ENCODE measurements at places on chromosomes 3 and 15. TPM values are rescaled to one million over a fixed set of nuclear protein-coding genes. Genes with fewer than 3 reads are reported as not detected.

DNA sequence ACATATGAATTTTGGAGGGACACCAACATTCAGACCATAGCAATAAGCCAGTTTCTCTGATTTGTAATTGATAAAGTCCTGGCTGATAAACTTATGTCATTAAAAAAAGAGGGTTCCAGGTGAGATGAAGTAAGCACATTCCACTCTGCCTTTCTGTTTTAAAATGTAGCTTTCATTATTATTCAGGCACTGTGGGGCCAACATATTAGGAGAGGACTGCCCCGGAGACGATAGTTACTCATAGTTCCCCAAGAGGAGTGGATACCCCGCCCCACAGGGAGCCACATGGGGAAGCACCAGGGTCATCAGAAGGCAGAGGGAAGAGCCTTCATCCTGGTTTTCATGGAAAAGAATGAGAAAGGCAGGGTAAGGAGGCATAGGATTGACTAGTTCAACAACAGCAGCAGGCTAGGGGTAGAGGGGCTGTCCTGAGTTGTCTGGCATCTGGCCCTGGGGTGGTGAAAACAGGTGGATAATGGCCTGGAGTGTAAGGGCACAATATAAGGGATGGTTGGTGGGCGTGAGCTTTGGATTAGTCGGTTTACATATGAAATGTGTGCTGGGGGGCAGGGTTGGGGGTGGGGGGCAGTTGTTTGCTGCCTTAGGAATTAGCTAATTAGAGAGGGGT, 78.7 kb upstream of the PROK2 start:
- no peaks in the 10 kb centered on the region for H3K36me3 ChIP-seq
- peaks cover 9% of the 10 kb centered on the region for H3K4me1 ChIP-seq
- H3K27ac ChIP-seq = no peak overlapping the region

DNA sequence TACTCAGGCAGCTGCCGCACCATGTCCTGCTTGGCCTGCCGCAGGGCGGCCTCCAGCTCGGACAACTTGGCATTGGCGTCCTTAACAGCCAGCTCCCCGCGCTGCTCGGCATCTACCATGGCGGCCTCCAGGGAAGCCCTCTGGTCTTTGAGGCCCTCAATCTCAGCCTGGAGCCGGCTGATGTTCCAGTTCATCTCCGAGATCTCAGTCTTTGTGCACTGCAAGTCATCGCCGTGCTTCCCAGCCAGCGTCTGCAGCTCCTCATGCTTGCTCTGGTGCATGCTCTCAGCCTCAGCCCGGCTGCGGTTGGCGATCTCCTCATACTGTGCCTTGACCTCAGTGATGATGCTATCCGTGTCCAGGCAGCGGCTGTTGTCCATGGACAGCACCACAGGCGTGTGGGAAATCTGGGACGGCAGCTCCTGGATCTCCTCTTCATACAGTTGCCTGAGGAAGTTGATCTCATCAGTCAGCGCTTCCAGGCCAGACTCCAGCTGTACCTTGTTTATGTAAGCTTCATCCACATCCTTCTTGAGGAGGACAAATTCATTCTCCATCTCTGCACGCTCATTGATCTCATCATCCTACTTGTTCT, 15.5 kb upstream of the PSTPIP1 start:
- peaks cover 12% of the 10 kb centered on the region for H3K4me1 ChIP-seq
- no peak overlapping the region for H3K4me3 ChIP-seq
- H3K27me3 ChIP-seq = no peaks in the 10 kb centered on the region
- no peak for DNase-seq
- H3K36me3 ChIP-seq = no peaks in the 10 kb centered on the region

- no peak overlapping the region for H3K27ac ChIP-seq
- H3K36me3 ChIP-seq = peaks cover 17% of the 10 kb centered on the region
- DNase-seq = no peak
- H3K4me3 ChIP-seq = no peak overlapping the region
- H3K27me3 ChIP-seq = no peaks in the 10 kb centered on the region
Observed at GRCh38 chr15:94383706-94384105, 152.3 kb downstream of the MCTP2 start.

GRCh38 chr3:158845765-158846350, 44.0 kb downstream of the MFSD1 start:
- H3K4me3 ChIP-seq = no peak overlapping the region
- peak; percentile 48 for DNase-seq
- no peak overlapping the region for H3K27ac ChIP-seq
- H3K36me3 ChIP-seq = no peaks in the 10 kb centered on the region
- H3K4me1 ChIP-seq = peaks cover 6% of the 10 kb centered on the region
- peaks cover 2% of the 10 kb centered on the region for H3K27me3 ChIP-seq

GRCh38 chr15:64837502-64837901, 4.2 kb upstream of the PLEKHO2 start:
- H3K4me1 ChIP-seq = peaks cover 43% of the 10 kb centered on the region
- peak; percentile 50 for DNase-seq
- no peaks in the 10 kb centered on the region for H3K36me3 ChIP-seq

- H3K27me3 ChIP-seq = no peaks in the 10 kb centered on the region
- no peak overlapping the region for H3K4me3 ChIP-seq
- H3K36me3 ChIP-seq = no peaks in the 10 kb centered on the region
Observed at GRCh38 chr3:175479175-175479574, 620.0 kb downstream of the NAALADL2 start.

GRCh38 chr3:66582721-66583423, 82.0 kb upstream of the LRIG1 start:
- no peaks in the 10 kb centered on the region for H3K36me3 ChIP-seq
- peaks cover 8% of the 10 kb centered on the region for H3K4me1 ChIP-seq
- H3K27ac ChIP-seq = no peak overlapping the region

DNA sequence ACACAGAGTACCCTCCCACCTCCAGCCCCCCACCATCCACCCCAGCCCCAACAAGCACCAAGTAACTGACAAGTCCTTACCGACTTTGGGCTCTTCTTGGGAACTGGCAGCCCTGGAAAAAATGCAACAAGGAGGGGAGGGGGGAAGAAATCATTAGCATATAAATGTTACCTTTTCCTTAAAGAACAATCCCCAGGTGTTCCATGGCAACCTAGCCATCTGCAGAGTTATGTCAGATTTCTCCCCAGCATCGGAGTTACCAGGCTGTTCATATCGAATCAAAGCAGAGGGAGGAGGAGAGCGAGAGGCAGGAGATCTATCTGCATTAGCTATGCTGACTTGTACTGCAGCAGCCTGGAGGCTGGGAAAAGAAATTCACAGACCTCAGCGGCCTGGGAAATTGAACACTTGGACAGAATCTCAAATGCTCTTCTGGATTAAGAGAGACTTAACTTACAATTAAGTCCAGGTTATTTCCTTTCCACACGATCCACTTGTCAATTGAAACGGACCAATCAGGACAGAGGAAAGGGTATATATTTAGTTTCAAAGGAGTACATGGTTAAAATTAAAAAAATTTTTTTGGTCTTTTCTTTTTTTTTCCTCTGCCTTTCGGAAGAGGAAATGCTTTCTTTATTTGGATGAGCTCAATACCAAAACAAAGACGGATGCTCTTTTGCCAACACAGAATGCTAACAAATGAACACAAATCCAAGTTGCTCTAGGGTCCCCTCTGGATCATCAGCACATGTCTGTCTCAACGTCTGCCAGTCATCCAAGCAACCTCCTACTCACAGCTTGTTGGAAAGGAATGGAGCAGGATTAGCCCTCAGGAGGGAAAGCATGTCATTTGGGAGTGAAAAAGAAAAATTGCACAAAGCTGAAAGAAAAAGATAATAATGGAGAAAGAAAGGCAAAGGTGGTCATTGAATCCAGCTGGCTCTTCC, 637.1 kb downstream of the MAGI1 start:
- no peaks in the 10 kb centered on the region for H3K36me3 ChIP-seq
- H3K4me3 ChIP-seq = no peak overlapping the region
- DNase-seq = no peak
- H3K27me3 ChIP-seq = no peaks in the 10 kb centered on the region
- H3K4me1 ChIP-seq = no peaks in the 10 kb centered on the region

GRCh38 chr15:75181780-75182179, 19.9 kb upstream of the C15orf39 start:
- no peak for DNase-seq
- no peak overlapping the region for H3K27ac ChIP-seq
- no peaks in the 10 kb centered on the region for H3K36me3 ChIP-seq
- H3K4me3 ChIP-seq = no peak overlapping the region

DNA sequence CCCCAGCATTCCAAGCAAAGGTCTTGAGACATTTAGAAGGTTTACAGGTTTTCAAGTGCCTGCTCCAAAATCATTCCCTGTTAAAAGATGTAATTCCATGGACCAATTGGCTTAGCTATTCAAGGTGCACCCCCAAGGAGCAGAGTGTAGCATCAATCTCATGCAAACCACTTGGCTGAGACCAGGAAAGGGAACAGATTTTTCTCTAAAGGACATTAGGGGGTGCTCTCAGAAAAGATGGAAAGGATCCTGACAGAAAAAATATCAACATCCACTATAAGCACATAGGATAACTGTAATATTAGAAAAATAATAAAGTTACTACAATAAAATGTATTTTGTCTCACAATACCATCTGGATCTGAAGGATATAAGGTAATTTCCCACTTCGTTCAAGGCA, 328.0 kb upstream of the CDIN1 start:
- DNase-seq = no peak
- no peak overlapping the region for H3K4me3 ChIP-seq
- H3K4me1 ChIP-seq = no peaks in the 10 kb centered on the region
- H3K36me3 ChIP-seq = no peaks in the 10 kb centered on the region
- H3K27me3 ChIP-seq = no peaks in the 10 kb centered on the region

GRCh38 chr15:40146037-40146436, 14.8 kb upstream of the BUB1B start:
- DNase-seq = no peak
- no peak overlapping the region for H3K27ac ChIP-seq
- H3K27me3 ChIP-seq = no peaks in the 10 kb centered on the region
- no peak overlapping the region for H3K4me3 ChIP-seq
- no peaks in the 10 kb centered on the region for H3K36me3 ChIP-seq
- H3K4me1 ChIP-seq = no peaks in the 10 kb centered on the region

- no peaks in the 10 kb centered on the region for H3K4me1 ChIP-seq
- DNase-seq = no peak
- H3K27ac ChIP-seq = no peak overlapping the region
- no peaks in the 10 kb centered on the region for H3K27me3 ChIP-seq
- H3K36me3 ChIP-seq = no peaks in the 10 kb centered on the region
Observed at GRCh38 chr15:96186105-96186504, 144.4 kb upstream of the NR2F2 start.

GRCh38 chr15:53251996-53252395, 461.9 kb upstream of the ONECUT1 start:
- no peaks in the 10 kb centered on the region for H3K27me3 ChIP-seq
- no peaks in the 10 kb centered on the region for H3K36me3 ChIP-seq
- no peaks in the 10 kb centered on the region for H3K4me1 ChIP-seq
- no peak overlapping the region for H3K27ac ChIP-seq
- H3K4me3 ChIP-seq = no peak overlapping the region

DNA sequence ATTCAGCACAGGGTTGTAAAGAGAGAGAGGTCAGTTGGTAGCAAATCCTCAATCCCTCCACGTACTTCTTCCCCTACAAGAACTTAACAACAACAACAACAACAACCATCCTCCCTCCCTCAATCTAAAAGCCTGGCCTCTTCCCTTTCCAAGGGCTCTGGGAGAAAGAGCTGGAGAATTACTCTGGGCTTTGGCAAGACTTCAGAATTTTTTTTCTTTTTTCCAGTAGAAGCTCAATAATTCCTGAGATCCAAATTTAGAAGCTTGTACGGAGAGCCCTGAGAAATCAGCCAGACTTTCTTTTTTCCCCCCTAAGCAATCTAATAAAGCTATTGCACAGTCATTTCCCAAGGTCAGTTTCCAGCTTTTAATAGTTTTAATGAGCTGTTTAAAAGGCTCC, 95.8 kb upstream of the CACNA2D3 start:
- no peaks in the 10 kb centered on the region for H3K4me1 ChIP-seq
- no peak overlapping the region for H3K27ac ChIP-seq
- H3K4me3 ChIP-seq = no peak overlapping the region
- H3K36me3 ChIP-seq = no peaks in the 10 kb centered on the region

DNA sequence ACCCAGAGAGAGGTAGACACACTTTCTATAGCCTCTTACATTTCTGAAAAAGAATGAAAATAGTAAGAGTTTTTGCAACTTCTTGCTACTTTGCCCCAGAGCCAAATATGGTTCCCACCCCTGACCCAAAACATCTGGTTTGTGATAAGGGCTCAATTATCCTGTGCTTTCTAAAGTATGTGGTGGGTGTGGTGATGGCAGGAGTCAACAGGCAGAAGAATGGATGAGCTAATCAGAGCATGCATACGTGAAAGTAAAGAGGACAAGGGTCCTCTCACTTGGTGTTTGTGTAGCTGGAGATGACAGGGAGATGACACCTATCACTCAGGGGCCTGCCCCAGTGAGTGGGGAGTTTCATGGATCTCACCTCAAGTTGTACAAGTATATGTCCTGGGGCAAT, 19.1 kb downstream of the KBTBD8 start:
- no peak overlapping the region for H3K4me3 ChIP-seq
- peaks cover 26% of the 10 kb centered on the region for H3K4me1 ChIP-seq
- peaks cover 2% of the 10 kb centered on the region for H3K36me3 ChIP-seq
- no peak overlapping the region for H3K27ac ChIP-seq
- no peaks in the 10 kb centered on the region for H3K27me3 ChIP-seq

GRCh38 chr15:55897560-55898336, 95.7 kb downstream of the NEDD4 start:
- H3K36me3 ChIP-seq = no peaks in the 10 kb centered on the region
- H3K4me1 ChIP-seq = peaks cover 7% of the 10 kb centered on the region
- no peak overlapping the region for H3K27ac ChIP-seq
- DNase-seq = peak; percentile 18
- no peak overlapping the region for H3K4me3 ChIP-seq

- no peak overlapping the region for H3K4me3 ChIP-seq
- no peaks in the 10 kb centered on the region for H3K27me3 ChIP-seq
- H3K36me3 ChIP-seq = no peaks in the 10 kb centered on the region
- H3K4me1 ChIP-seq = peaks cover 11% of the 10 kb centered on the region
- peak overlapping the region; percentile 57 for H3K27ac ChIP-seq
Observed at GRCh38 chr15:90259524-90259923, 5.9 kb upstream of the NGRN start.

GRCh38 chr3:177468816-177469215, 271.5 kb upstream of the TBL1XR1 start:
- H3K36me3 ChIP-seq = no peaks in the 10 kb centered on the region
- no peaks in the 10 kb centered on the region for H3K27me3 ChIP-seq
- H3K4me3 ChIP-seq = no peak overlapping the region
- H3K27ac ChIP-seq = no peak overlapping the region

DNA sequence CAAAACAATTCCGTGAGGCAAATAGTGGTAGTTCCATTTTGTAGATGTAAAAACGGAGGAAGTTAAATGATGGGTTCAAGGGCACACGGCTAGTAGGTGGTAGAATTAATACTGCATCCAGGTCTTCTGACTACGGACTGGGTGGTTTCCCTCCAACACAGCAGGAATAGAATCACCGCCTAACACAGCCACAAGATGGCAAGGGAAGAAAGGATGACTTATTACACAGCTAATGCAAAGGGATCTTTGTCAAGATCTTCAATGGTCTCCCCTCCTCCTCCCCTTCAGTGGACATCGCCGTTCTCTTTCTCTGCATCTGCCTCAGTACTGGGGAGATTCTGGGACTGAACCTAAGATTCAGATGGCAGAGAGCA, 524 bp upstream of the TOPBP1 start:
- peak overlapping the region; percentile 98 for H3K27ac ChIP-seq
- no peaks in the 10 kb centered on the region for H3K27me3 ChIP-seq
- peak overlapping the region; percentile 91 for H3K4me3 ChIP-seq
- peaks cover 34% of the 10 kb centered on the region for H3K4me1 ChIP-seq

The CACNA1D gene
- total RNA-seq = 0.21 TPM

The SLC35G2 gene
- total RNA-seq = 1.7 TPM

The FEZF2 gene
- not detected for total RNA-seq

The PLA2G4F gene
- not detected for total RNA-seq

The B3GNT5 gene
- total RNA-seq = 22.8 TPM

The TTLL13 gene
- total RNA-seq = 0.39 TPM

The ZNF774 gene
- total RNA-seq = 1.5 TPM

The IGDCC3 gene
- not detected for total RNA-seq

The ROBO2 gene
- not detected for total RNA-seq

The LEKR1 gene
- total RNA-seq = 0.53 TPM

The TNNC1 gene
- 2.7 TPM for total RNA-seq

The CCDC39 gene
- total RNA-seq = not detected

The SLC6A1 gene
- total RNA-seq = not detected

The SLC9C1 gene
- not detected for total RNA-seq

The TAGLN3 gene
- 3.5 TPM for total RNA-seq

The ANKRD34C gene
- not detected for total RNA-seq

The ANKDD1A gene
- 0.81 TPM for total RNA-seq
